ENCODE measurements at places on chromosomes 2 and 18.

GRCh38 chr2:138364554-138365162 lies 136.9 kb upstream of the SPOPL start:
- DNase-seq: no peak

- DNase-seq: no peak
Observed at GRCh38 chr2:118721817-118722551, 125.5 kb downstream of the EN1 start.

DNA sequence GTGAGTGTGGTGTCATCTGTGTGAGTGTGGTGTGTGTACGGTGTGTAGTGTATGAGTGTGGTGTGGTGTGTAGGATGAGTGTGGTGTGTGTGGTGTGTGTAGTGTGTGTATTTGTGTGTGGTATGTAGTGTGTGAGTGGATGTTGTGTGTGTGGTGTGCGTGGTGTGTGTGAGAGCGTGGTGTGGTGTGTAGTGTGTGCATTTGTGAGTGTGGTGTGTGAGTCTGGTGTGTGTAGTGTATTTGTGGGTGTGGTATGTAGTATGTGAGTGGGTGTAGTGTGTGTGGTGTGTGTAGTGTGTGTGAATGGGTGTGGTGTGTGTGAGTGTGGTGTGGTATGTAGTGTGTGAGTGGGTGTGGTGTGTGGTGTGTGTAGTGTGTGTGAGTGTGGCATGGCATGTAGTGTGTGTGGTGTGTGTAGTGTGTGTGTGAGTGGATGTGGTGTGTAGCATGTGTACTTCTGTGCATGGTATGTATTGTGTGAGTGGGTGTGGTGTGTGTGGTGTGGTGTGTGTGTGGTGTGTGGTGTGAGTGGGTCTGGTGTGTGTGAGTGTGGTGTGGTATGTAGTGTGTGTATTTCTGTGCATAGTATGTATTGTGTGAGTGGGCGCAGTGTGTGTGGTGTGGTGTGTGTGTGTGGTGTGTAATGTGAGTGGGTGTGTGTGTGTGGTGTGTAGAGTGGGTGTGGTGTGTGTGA lies 227.8 kb downstream of the BCL2 start:
- DNase-seq: no peak

- no peak for DNase-seq
Observed at GRCh38 chr2:241064802-241065354, 37.2 kb downstream of the MTERF4 start.

All from trophoblast cell (in vitro differentiated cells and primary cell).